ENCODE measurements at places on chromosomes 6 and 20.
A peak's percentile ranks its signal among the peaks of the same experiment; 100 is the strongest.

DNA sequence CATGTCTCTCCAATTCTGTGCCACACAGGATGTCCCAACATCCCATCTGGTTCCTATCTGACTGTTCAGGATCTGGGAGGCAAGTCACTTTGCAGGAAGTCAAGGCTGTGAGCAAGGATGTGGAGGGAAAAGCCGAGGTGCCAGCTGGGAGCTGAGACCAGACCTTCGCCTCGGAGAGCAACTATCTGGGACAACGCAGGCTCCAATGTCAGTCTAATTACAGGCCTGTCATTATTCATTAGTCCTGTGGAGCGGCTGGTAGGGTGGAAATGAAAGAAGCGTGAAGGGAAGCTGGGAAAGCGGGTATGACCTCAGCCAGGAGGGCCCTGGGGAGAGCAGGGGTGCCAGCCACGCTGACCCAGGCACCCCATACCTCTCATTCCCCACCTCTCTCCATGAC lies 147.3 kb downstream of the UNC5CL start:
- no peak for DNase-seq

GRCh38 chr6:56037601-56038000 lies 162.2 kb upstream of the BMP5 start:
- no peak for DNase-seq

- DNase-seq: peak; percentile 10
Observed at GRCh38 chr6:150191809-150192208, 49.0 kb downstream of the PPP1R14C start.

DNA sequence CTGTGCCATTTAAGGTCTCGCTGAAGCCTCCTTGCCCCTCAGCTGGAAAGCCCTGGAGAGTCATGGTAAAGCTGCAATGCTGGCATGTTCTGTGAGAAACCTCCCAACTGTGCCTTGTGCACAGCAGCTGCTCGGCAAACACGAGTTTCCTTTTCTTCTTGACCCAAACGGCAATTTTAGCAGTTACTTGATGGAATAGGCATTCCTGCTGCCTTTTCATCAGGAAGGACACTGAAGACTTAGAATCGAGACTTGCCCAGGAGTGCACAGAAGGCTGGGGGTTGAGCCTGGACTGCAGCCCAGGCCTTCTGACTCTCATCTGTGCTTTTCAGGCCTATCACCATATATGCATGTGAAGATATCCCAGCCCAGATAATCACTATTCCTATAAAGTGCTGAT lies 28.7 kb upstream of the CLDN20 start:
- no peak for DNase-seq

GRCh38 chr6:84428300-84428907 lies 201.0 kb upstream of the CEP162 start:
- DNase-seq: peak; percentile 56

- DNase-seq: peak; percentile 97
Observed at GRCh38 chr6:110528101-110528929, 51.9 kb upstream of the SLC22A16 start.

GRCh38 chr6:69988458-69989126 lies 122.2 kb downstream of the COL19A1 start:
- no peak for DNase-seq

GRCh38 chr6:169445661-169446581 lies 192.3 kb upstream of the THBS2 start:
- DNase-seq: no peak

DNA sequence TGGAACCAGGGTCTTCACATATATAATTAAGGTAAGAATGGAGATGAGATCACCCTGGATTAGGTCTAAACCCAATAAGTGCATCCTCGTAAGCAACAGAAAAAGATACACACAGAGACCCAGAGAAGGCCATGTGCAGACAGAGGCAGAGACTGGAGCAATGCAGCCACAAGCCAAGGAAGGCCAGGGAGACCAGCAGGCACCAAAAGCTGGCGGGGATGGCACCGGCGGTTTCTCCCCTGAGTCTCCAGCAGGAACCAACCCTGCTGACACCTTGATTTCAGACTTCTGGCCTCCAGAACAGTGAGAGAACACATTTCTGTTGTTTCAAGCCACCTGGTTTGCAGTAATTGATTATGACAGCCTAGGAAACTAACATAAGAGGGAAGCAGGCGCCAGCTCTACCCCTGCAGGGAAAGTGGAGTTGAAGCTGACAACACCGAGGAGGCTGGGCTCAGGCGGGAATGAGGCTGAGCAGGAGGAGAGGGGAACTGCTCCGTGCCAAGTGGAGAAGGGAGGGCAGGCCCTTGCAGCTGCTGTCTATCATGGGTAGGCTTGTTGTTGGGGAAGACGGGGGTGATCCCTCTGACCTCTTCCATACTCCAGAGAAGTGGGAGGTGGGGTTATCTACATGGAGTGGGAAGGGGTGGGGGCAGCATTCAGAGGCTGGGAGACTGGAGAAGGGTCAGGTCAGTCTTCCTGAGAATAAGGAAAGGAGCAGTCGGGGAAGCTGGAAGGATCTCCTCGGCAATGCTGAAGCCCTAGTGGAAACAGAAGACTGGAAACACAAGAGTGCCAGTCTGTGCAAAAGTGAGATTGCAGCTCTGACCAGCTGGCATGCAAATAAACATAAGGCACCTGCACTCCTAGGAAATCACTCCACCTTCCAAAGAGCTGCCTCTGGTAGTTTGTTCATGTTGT lies 72.7 kb downstream of the NFATC2 start:
- DNase-seq: no peak

GRCh38 chr6:69820018-69820417 lies 23.2 kb upstream of the LMBRD1 start:
- no peak for DNase-seq

- DNase-seq: no peak
Observed at GRCh38 chr6:17724341-17724740, 17.6 kb upstream of the NUP153 start.

- DNase-seq: no peak
Observed at GRCh38 chr20:25048519-25048952, 9.4 kb downstream of the ACSS1 start.

GRCh38 chr6:145569140-145569539 lies 166.2 kb downstream of the EPM2A start:
- peak; percentile 87 for DNase-seq

GRCh38 chr6:142934106-142934505 lies 10.9 kb downstream of the HIVEP2 start:
- DNase-seq: no peak

DNA sequence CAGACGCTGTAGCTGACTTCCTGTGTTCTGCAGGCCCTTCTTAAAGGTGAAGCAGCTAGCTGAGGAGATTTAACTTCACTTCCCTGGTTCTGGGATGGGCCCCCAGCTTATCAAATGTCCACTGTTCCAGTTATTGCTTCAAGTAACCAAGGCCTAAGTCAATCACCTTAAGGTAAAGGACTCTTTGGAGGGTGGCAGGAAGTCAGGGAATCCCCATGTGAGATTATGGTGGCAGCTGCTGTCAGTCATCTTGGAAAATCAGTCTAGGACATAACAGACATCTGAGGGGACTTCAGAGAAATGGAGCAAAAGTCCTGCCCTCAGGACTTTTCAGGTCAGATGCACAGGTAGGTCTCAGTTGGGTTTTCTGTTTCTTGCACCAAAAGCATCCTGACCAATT lies 3.8 kb downstream of the ELOVL5 start:
- DNase-seq: no peak

GRCh38 chr20:64244281-64244805 lies 11.2 kb upstream of the PCMTD2 start:
- DNase-seq: no peak

DNA sequence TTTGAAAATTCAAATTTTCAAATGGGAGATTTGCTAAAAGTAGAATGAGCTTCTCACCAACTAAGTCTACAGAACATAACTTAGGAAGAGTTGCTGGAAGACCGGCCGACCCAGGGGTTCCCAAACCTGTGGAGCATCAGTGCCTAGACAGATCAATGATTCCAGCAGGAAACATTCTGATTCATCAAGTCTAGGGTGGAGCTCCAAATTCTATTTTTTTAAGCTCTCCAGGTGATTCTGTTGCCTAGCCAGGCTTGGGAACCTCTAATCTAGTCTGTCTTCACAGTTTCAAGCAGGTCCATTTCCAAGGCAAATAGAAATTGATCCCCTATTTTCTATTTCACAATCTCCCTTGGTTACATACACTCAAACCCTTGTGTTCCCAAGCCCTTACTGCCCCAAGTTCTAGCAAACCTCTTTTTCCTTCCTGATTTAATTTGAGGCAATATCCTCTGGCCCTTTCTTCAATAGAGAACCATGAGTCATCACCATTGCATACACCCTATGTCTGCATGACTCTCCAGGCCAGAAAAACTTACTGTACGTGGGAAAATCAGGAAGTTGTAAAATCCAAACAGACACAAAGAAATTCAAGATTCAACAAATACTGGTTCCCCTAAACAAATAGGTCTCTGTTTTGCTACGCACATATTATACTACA lies 8.9 kb downstream of the ATXN1 start:
- DNase-seq: peak; percentile 97

GRCh38 chr6:131754088-131754487 lies 43.3 kb upstream of the CTAGE9 start:
- DNase-seq: peak; percentile 37

- no peak for DNase-seq
Observed at GRCh38 chr20:61130156-61130555, 121.9 kb upstream of the CDH4 start.

DNA sequence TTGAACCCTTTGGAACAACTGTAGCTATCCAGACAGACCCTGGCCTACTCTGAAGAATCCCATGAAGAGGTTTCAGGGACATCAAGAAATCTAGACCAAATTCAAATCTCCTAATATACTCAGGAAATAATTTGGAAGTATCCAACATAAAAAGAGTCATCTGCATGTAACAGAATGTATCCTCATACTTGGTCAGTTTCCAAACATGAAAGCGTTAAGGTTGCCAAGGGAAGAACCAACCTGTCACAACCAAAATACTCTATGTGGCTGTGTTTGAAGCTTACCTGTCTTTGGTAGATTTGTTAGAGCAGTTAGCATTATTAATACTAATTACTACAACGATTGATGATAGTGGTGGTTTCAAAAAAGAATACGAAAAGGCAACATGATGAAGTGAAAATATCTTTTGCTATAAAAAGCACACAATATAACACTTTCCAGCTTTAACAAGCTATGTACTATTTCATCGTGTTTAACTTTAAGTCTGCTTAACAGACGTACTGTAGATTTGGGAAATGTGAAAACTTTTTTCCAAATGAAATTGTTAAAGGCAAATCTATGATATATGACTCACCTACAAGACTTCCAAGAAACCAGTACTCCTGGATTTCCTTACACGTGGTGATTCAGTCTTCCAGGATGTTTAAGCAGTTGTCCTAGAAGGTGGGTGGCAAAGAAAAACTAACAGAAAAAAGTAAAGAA lies 46.6 kb upstream of the ENPP1 start:
- peak; percentile 83 for DNase-seq

- DNase-seq: no peak
Observed at GRCh38 chr20:63126876-63127699, 88.8 kb downstream of the YTHDF1 start.

GRCh38 chr20:47686545-47686944 lies 98.7 kb downstream of the SULF2 start:
- DNase-seq: peak; percentile 98

DNA sequence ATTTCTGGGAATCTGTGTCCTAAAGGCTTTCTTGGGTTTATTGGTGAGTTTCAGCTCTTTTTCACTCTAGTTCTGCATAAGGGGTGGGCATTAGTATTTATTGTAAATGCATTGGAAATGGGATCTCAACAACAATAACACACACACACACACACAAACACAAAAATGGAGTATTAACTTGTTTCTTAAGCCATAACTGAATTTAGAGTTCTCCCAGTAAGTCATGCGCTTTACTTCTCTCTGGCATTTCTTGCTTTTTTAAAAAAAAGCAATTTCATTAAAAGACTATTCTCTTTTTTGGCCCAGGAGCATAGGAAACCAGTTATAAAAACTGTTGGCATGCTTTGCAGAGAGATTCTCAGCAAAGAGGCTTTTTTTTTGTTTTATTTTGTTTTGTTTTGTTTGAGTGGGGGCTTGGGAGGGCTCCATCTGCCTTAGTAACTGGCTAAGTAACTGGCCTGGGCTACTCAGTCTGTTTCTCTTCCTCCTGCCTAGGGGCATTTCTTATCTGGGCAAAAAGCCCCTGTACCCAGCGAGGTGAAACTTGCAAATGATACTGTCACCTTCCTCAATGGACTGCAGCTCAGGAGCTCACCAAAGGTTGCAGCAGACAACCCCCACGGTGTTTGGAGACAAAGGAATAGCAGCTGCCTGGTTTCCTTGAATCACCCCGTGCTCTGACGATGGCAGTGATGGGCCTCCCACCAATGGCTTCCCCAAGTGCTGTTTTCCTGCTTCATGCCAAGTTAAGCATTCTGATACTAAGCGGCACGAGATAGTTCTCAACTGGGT lies 128.5 kb downstream of the BCAS1 start:
- DNase-seq: peak; percentile 78

DNA sequence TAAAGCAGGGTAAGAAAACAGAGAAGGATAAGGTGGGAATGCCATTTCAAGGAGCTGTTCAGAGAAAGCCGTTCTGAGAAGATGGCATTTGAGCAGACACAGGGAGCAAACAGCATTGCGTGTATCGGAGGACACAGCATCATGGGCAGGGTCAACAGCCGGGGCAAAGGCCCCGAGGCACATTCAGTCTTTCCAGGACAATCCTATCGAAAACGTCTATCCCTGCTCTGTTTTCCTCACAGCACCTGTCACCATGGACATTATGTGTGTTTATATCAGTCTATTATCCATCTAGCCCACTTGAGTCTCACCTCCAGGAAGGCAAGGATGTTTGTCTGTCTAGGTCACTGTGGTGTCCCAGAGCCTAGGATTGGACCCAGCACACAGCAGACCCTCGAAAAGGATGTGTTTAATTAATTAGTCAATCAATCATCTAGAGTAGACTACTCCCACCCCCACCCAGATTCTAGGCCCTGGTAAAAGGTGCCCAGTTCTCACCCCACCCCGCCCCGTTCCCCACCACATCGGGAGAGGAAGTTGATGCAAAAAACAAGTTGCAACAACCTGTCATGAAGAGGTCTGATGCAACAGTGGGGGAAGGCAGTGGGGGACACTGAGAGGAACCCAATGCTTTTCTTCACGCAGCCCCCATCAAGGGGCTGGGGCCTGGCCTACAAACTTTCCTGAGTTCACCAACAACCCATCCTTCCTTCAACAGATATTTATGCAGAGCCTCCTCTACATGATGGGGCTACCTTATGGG lies 66.6 kb downstream of the PREX1 start:
- no peak for DNase-seq

- DNase-seq: peak; percentile 48
Observed at GRCh38 chr6:140970485-140970884, 1162.2 kb upstream of the GJE1 start.

- no peak for DNase-seq
Observed at GRCh38 chr20:50098259-50098658, 14.7 kb downstream of the UBE2V1 start.

DNA sequence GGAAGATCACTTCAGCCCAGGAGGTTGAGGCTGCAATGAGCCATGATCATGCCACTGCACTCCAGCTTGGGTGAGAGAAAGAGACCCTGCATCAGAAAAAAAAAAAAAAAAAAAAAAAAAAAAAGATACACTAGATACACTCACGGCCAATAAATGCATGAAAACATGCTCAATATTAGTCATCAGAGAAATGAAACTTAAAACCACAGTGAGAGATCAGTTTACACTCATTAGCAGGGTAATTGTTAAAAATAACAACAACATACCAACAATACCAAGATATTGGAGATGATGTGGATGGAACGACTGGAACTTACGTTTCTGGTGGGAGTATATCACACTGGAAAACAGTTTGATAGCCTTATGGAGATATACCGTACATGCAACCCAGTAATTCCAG lies 29.9 kb downstream of the HS3ST5 start:
- DNase-seq: peak; percentile 9

- DNase-seq: no peak
Observed at GRCh38 chr6:154773610-154774089, 40.4 kb downstream of the SCAF8 start.

Data from M059J (cell line).